ENCODE measurements at places on chromosomes 5 and 9.

DNA sequence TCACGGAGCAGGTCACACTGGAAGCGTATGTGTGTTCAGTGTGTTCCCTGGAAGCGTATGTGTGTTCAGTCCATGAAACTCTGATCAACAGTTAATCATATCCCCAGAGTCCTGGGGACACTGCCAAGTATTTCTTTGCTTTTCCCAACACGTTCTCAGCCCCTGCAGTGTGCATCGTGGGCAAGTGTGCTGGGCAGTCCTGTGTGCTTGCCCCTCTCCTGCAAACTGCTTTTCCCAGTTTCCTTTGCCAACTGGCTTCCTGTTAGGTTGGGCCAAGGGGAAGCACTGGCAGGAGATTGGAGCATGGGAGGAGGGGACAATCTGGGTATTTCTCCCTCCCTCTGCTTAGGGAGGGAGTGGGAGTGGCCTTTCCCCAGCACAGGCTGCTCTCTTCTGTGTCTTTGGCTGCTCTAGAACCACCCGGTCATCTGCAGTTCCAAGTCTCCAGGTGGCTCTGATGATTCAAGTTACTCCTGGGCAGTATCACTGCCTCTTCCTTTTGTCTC is 36.8 kb upstream of the NEK6 start:
- peak; percentile 45 for DNase-seq

- DNase-seq, result no peak
Measured at GRCh38 chr9:73402081-73403028, 250.7 kb downstream of the ANXA1 start.

- no peak for DNase-seq
Measured at GRCh38 chr5:6736524-6737042, 23.4 kb downstream of the TENT4A start.

- peak; percentile 91 for DNase-seq
Measured at GRCh38 chr5:100901821-100902341, 1.2 kb downstream of the ST8SIA4 start.

DNA sequence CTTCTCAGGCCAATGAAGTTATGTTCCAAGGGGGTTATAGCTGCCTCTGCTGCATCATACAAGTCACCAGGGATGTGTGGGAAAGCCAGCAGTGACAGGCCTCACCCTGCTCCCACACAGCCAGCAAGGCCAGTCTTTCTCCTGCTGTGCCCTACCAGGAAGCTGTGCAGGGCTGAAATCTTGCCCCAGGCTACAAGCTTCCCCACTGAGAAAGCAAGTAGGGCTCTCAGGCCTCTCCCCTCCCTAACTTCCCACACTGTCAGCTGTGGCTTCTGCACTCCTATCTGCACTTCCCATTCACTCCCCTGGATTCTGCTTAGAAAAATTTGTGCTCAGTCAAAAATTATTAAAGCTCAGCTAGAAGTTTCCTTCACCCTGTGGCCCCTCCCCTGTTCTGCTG is 611.2 kb upstream of the ZNF608 start:
- no peak for DNase-seq

All from suppressor macrophage treated with lipopolysaccharide for 1 hour (primary cell).